ENCODE measurements at places on chromosomes 6 and 20.
A peak's percentile ranks its signal among the peaks of the same experiment; 100 is the strongest.

GRCh38 chr6:14670806-14671205 is 553.2 kb downstream of the CD83 start:
- H3K4me3 ChIP-seq = no peak overlapping the region
- no peaks in the 10 kb centered on the region for H3K27me3 ChIP-seq
- DNase-seq = no peak
- H3K4me1 ChIP-seq = no peaks in the 10 kb centered on the region

DNA sequence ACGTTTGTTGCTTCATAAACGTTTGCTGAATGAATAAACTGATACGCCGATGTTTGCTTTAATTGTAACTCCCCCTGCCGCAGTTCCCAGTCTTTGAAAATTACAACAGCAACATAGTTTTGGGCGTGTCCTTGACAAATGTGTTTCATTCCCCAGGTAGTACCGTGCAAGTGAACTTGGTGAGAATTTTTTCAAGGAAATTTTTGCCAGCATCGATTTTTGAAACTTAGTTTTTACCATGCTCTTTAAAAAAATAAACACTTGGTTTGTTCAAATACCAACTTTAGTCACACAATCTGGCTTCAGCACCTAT is 60.1 kb downstream of the FAM217A start:
- no peak for DNase-seq
- peaks cover 32% of the 10 kb centered on the region for H3K36me3 ChIP-seq
- H3K27ac ChIP-seq = peak overlapping the region; percentile 81
- H3K4me3 ChIP-seq = peak overlapping the region; percentile 65
- H3K27me3 ChIP-seq = no peaks in the 10 kb centered on the region
- peaks cover 17% of the 10 kb centered on the region for H3K4me1 ChIP-seq

- no peaks in the 10 kb centered on the region for H3K27me3 ChIP-seq
- no peak for DNase-seq
- peaks cover 57% of the 10 kb centered on the region for H3K36me3 ChIP-seq
- H3K27ac ChIP-seq = no peak overlapping the region
Observed at GRCh38 chr20:47212606-47213207, 143.8 kb downstream of the ZMYND8 start.

- no peaks in the 10 kb centered on the region for H3K36me3 ChIP-seq
- H3K4me1 ChIP-seq = no peaks in the 10 kb centered on the region
Observed at GRCh38 chr6:105192707-105193465, 13.1 kb upstream of the POPDC3 start.

DNA sequence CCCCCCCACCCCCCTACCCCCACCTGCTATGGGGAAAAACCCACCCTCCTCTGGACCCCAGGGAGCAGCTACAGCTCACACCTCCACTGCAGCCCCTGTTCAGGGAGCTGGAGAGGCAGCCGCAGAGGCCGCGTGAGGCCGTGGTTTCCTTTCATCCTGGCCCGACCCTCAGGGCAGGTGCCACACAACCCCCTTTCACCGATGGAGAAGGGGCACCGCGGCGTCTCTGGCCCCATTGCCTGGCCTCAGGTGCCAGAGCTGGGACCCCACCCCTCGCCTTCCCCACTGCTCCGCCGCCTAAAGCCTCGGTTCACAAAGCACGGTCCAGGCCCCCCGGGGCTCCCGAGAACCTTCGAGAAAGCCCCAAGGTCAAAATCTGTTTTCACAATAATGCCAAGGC is 11.8 kb upstream of the KCNQ2 start:
- H3K4me3 ChIP-seq = no peak overlapping the region
- H3K36me3 ChIP-seq = no peaks in the 10 kb centered on the region
- no peak overlapping the region for H3K27ac ChIP-seq
- no peak for DNase-seq
- peaks cover 50% of the 10 kb centered on the region for H3K27me3 ChIP-seq

DNA sequence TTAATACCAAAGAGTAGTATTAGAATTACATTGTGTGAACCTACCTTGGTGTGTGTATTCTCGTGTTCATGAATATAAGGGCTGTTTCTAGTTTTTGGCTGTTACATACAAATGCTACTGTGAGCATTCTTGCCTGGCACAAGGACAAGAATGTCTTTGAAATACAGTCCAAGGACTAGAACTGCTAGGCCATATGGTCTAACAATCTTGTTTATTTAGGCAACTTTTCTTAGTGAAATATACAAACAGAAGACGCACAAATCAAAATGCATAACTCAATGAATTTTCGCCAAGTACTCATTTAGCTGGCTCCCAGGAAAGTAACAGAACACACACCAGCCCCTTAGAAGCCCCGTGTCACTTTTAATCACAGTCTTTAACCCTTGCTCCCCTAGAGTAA is 28.5 kb downstream of the KDM1B start:
- H3K27me3 ChIP-seq = no peaks in the 10 kb centered on the region
- H3K27ac ChIP-seq = no peak overlapping the region
- no peak overlapping the region for H3K4me3 ChIP-seq
